Right forelimb (tissue), 1 donor: ENCODE measurements at places on chromosomes 3 and 15.

GRCh38 chr3:130969621-130970020 lies 57.0 kb downstream of the ASTE1 start:
- no peak for DNase-seq

DNA sequence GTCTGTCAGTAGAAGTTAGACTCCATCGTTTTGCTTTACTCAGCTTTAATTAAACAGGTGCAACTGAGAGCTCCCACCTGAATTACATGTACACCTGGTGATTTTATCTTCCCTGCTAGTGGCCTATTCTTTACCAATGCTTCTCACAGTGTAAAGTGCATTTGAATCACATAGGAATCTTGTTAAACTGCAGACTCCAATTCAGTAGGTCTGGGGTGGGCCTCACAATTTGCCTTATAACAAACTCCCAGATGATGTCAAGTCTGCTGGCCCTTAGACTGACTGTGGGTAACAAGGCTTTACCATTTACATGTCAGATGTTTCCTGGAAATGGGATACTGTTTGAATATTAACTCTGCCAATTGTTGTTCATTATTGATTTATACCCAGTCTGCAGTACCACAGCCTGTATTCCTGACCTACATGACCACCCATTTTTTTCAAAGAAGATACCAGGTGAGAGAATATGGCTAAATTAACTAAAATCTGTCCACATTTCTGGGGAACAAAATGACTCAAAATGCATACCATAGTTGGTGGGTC lies 37.2 kb downstream of the CMSS1 start:
- DNase-seq = no peak

DNA sequence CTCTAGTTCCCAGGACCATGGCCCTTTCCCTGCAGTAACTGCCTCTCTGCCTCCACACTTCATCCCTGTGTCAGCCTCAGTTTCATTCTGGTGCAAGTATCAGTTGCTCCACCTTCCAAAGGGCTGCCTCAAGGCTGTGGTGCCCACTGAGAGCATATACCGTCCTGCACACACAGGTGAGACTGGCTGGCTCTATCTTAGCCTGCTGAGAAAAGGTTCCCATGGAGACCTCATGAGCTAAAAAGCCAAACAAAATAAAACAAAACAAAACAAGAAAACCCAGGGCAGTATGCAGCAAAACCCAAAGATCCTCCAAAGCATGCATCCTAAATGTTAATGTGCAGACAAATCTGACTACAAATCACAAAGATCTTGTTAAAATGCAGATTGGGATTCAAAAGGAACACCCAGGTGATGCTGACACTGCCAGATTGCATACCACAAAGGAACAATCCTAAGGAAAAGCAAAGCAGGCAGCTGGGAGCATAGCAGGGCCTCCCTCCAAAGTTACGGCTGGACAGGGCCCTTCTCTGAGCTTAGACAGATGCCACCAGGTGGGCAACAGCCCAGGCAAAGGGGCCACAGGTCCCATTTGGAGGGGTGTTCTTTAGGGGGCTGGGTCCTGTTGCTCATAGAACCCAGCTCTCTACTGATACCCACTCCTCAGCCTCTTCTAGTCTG lies 76.3 kb upstream of the SLCO2A1 start:
- no peak for DNase-seq

GRCh38 chr3:51585197-51585596 lies 46.7 kb downstream of the RAD54L2 start:
- no peak for DNase-seq

DNA sequence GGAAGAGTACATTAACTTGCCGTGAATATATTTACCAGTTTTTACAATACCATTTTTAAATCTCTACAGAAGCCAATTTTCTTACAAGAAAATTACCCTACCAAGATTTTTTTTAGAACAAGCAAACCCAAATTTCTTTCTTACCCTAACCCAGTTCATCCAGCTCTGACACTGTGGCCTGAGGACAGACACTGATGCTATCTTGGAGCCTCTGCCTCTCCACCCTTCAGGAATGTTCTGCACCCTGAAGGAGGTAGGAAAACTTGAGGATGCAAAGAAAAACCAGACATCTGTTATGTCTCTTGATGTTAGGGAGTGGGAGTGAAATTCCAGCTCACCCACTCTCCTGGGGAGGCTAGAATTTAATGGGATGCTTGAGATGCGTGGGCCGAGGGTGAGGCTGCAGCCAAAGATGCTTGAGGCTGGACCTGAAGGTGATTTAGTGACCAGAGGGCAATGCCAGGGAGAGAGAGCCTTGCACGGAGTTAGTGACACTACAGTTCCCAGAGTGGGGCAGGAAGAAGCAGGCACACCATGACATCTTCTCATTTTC lies 69.9 kb downstream of the LIPC start:
- no peak for DNase-seq

DNA sequence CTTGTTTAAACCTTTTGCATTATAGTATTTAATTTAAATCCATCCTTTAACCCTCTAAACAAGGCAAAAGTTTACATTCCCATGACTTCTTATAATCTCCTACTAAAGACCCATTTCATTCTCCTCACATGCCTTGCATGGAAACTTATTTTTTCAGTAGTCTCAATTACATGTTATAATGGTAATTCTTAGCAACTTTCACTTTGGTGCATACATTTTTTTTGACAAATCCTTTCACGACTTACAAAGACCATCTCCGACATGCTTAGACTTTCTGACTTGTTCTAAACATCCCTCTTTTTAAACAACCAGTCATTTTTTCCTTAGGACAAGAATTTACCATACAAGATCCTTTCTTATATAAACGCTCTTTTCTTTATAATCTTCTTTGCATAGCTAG lies 615.4 kb upstream of the GBE1 start:
- DNase-seq = no peak

GRCh38 chr3:58661836-58662420 lies 4.6 kb downstream of the FAM3D start:
- DNase-seq = no peak

DNA sequence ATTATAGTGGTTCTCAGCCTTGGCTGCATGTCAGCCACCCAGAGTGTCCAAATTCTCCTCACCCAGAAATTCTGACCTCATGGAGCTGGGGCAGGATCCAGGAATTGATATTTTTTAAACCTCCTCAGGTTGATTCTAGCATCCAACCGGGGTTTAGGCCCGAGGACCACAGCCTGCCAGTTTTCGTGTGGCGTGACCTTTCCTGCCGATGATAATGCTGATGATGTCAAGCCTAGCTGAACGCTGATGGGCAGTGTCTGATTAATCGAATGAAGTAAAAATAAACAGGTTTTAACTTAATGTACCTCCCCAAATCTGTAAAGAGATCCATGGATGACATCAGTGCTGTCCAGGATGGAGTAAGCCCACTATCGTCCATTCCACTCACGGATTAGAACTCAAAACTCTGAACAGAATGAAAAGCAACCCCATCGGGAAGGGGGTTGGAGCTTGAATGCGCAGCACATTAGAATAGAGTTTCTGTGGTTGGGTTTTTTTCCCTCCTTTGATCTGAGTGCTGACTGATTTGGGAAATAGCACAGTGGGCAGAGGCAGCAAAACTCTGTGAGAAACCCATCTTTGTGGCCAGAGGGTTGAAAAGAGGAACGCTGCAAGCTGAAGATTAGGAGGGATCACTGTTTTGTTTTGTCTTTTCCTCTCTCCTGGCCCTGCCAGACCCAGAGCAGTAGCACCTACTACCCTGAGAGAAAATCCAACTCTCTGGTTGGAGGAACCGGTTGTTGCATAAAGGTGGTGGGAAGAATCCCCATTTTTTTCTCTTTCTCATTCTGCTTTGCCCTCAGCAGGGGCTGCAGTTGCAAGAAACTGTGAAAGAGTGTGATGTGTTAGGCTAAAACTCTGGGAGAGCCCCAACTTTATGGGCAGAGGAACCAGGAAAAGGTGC lies 153.9 kb downstream of the APBA2 start:
- no peak for DNase-seq

DNA sequence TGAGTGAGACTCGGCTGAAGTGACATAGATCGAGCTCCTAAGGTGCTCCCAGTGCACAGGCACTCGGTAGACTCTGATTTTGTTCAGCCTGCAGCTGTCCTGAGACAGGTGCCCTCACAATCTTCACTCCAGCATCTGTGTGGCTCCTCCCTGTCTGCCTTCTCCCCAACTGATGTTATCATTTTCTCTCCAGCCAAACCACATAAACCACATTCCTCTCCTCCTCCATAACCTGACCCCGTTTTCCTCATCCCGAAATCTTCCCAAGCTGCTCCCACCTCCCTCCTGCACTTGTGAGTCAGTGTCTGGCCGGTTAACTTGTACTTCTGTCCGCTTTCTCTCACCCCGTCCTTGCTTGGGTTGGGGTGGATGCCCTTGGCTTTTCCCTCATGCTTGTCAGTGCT lies 93.3 kb upstream of the HACD2 start:
- no peak for DNase-seq

- no peak for DNase-seq
Measured at GRCh38 chr3:182078929-182079328, 367.2 kb downstream of the SOX2 start.

- DNase-seq = no peak
Measured at GRCh38 chr15:69758291-69758771, 305.7 kb downstream of the RPLP1 start.

GRCh38 chr15:83204697-83205096 lies 2.9 kb downstream of the HDGFL3 start:
- DNase-seq = no peak

DNA sequence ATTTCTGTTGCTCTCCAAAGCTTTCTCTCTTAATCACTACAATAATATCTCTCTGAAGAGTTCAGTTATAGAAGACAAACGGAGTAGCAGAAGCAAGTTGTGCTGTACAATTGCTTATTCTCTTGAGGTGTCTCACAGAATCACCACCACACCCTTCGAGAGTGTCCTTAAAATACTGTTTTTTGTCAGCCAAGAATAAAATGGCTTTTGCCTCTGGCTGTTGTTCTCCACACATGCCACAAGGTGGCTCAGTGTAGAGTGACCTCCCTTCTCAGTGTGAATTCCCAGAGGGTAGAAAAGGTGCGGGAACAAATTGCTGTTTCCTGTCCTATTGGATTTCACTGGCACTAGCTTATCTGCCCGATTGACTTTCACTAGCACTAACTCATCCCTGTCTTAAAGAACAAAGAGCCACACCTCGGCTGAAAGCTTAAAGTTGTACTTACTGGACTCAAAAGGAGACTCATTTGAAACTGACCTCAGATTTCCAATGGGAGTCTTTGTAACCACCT lies 134.2 kb upstream of the SATB1 start:
- DNase-seq = no peak

DNA sequence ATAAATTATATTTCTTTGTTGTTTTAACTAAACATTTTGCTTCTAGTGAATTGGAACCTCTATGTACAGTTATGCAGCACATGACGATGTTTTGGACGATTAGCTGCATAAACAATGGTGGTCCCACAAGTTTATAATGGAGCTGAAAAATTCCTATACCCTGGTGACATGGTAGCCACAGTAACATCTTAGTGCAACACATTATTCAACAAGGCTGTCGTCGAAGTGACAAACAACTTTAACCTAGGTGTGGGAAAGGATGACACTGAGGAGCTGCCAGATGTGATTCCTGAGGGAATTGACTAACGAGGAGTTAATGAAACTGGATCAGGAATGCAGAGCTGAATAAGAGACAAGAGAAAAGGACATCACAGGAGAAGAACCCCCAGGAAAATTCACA lies 588.9 kb upstream of the EPHA6 start:
- no peak for DNase-seq

DNA sequence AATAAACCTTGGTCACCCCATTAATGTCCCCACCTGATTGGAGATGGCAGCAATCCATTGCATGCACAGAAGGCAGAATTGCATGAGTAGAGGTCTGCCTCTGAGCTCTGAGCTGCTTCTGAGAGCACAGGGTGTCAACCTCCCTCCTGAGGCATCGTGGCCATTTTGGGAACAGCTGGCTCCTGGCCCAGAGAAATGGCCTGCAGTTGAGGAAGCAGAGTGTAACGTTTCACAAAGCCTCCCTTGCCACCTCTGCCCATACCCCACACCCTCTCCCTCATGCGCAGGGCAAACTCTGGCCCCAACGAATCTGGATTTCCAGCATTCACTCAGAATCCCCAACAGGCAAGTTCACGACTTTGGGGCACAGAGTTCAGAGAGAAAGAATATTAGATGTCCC lies 198.9 kb downstream of the ADAMTS9 start:
- no peak for DNase-seq

DNA sequence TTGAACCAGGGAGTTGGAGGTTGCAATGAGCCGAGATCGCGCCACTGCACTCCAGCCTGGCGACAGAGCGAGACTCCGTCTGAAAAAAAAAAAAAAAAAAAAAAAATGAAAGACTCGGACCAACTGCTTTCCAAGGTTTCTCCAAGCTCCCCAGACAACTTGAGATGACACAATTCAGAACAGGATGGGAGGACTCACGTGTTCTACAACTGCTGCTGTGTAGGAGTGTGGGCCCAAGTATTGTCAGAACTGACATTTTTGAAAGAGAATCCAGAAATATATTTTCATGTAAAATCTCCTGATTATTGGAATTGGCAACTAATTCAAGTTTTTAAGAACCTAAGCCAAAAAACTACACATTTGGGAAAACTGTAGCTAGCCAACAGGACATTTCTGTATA lies 109.5 kb upstream of the ETV5 start:
- DNase-seq = no peak

- no peak for DNase-seq
Measured at GRCh38 chr3:45283471-45283870, 57.4 kb upstream of the TMEM158 start.
